ENCODE measurements at places on chromosomes 7 and 10. TPM values are rescaled to one million over a fixed set of nuclear protein-coding genes. Genes with fewer than 3 reads are reported as not detected.

- no peak for DNase-seq
These were observed 340.8 kb upstream of the KLF6 start for GRCh38 chr10:4125776-4126175.

DNA sequence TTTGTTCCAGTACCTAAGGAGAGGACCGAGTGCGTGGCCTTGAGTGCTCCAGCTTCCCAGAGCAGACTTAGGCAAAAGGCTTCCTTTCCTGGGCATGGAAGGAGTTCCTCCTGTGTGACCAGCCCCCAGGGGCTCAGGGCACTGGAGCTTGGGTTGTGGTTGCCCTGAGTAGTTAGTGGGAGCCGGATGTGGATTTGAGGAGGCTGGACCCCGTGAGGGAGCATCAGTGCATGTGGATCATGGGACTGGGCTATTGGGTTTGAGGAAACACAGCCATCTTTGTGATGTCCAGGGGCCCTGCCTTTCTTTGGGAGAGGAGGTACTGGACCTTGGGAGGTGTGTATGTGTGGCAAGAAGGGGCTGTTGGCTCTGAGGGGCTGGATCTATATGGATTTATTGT is 8.4 kb downstream of the LRMDA start:
- DNase-seq = no peak

DNA sequence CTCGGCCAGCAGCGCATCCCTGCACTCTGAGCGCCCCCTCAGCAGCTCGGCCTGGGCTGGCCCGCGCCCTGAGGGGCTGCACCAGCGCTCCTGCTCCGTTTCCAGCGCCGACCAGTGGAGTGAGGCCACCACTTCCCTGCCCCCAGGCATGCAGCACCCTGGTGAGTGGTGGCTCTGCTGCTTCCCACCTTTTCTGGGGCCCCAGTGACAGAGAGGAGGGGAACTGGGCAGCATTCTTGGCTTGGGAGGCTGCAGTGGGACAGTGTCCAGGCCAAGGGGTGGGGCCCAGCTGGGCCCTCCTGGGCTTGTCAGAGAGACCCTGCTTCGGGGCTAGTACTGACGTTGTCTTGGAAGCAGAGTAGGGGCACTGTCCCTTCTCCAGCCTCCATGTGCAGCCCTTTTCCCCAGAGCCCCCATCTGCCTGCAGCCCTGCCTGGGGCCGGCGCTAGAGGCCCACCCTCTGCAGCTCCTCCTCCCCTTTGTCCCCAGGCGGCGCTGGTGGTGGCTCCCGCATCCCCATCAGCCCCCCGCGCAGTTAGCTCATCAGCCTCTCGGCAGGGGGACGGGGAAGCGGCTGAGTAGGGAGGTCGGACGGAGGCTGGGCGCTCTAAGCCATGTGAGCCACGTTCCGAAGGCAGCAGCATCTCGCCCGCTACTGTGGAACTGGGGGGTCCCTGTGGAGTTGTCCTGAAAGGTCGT is 29.2 kb downstream of the GBX1 start:
- no peak for DNase-seq

DNA sequence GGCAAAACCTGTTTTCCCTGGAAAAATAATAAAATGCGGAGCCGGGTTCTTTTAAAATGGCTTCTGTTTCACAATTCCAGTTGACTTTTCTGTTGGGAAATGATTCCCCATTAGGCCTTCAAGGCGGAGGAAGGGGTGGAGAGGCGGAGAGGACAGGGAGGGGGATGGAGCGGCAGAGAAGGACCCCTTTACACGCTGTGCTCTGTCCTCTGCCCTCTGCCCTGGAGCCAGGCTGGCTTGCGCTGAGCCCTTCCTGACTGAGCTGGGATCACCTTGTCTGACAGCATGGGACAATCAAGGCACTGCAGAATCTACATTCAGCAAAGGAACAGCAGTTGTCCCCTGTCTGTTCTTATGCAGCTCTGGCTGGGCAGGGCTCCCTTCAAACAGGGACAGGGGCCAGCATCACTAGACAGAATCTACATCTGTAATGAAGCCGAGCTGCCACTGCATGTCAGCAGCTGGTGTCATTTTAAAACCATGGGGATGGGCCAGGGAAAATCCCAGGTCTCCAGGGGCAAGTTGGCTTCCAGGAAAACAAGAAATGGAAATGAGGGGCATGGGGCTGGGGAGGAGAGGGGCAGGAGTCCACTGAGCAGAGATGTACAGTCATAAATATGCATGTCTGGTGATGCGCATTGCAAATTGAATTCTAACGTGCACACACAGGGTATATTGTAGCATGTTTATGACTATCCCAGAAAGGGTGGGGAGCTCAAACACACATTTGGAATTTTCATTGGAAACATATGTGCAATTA is 120.0 kb downstream of the MKX start:
- DNase-seq = no peak

GRCh38 chr7:34240417-34240816 is 335.1 kb downstream of the BMPER start:
- no peak for DNase-seq

DNA sequence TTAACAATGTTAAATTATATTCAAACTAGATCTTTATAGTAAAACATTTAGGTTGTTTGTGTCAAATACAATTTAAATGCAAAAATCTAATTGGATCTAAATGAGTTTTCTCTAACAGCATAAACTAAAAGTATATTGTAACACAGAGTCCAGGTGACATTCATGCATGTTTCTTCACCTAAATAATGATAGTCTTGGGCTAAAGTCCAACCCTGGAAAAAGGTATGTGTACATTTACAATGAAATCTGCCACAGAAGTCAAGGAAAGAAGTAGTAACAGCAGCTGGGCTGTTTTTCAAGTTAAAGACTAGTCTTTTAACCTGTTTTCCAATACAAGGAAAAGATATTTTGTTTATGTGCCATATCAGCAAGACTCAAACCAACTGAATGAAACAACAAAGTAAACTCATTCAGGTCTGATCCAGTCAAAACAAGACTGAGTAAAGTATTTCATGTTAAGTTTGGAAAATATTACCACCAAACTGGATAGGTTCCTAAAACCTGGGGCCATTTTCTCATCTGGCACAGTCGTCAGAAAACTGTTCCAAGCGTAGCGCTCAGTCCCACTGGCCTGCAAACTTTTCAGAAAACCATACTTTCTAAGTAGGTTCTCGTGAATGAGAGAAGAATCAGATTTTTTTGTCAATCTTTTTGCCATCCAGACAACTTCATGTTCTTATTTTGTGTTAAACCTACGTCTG is 349.2 kb downstream of the HGF start:
- no peak for DNase-seq

The DGKI gene
- not detected for total RNA-seq

The TACC2 gene
- 29.0 TPM for total RNA-seq

The CALHM1 gene
- not detected for total RNA-seq

The MAPK8 gene
- total RNA-seq = 22.7 TPM

The SPDYE6 gene
- total RNA-seq = not detected

Data from body of pancreas (tissue), 4 donors.